ENCODE measurements at places on chromosomes 12 and 14.

DNA sequence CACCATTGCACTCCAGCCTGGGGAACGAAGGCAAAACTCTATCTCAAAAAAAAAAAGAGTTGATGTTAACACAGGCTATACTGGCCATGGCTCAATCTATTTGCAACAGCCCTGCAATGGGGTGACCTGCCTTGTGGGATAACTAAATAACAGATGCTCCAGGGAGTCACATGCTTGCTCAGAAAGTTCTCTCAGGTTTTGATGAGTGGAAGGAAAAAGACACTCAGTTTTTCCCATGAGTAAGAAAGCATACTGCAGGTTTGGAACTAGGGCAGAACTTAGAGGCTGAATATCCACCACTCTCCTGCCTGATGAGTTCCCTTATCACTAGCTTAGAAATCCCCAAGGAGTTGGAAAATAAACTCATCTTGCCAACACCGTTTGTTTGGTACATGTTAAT, 16.9 kb downstream of the WSB2 start:
- DNase-seq, result no peak

DNA sequence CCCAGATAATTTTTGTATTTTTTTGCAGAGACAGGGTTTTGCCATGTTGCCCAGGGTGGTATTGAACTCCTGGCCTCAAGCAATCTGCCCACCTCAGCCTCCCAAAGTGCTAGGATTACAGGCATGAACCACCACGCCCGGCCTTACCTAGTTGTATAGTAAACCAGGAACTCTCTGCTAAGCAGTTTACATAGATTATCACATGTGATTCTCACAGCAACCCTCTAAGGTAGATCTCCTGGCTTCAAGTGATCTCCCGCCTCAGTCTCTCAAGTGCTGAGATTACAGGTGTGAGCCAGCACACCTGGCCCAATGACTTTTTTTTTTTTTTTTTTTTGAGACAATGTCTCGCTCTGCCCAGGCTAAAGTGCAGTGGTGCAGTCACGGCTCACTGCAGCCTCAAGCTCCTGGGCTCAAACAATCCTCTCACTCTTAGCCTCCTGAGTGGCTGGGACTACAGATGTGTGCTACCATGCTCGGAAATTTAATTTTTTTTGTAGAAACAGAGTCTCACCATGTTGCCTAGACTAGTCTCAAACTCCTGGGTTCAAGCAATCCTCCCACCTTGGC, 26.0 kb upstream of the ATP2A2 start:
- DNase-seq, result no peak

GRCh38 chr12:66279123-66279712, 23.1 kb upstream of the HELB start:
- DNase-seq, result no peak

DNA sequence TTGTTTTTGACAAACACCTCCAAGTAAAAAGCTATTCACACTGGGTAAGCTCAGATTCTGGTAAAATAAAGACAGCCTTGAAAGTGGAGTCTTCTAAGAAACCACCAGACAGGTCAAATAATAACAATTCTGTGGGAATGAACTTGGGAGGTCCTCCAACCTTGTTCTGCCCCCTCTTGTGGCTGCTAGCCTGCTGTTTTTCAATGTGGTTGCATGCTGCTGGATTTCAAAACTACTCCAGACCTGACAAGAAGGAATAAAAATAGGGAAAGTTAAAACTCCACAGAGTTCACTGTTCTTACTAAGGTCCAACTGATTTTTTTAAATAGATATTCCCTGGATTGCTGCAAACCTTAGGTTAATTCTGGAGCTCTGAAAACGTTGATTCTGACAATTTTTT, 32.2 kb upstream of the RIN3 start:
- DNase-seq, result no peak

- DNase-seq, result no peak
Observed at GRCh38 chr14:46661728-46662127, 10.1 kb upstream of the RPL10L start.

GRCh38 chr12:117854339-117855012, 114.3 kb downstream of the KSR2 start:
- DNase-seq, result no peak

DNA sequence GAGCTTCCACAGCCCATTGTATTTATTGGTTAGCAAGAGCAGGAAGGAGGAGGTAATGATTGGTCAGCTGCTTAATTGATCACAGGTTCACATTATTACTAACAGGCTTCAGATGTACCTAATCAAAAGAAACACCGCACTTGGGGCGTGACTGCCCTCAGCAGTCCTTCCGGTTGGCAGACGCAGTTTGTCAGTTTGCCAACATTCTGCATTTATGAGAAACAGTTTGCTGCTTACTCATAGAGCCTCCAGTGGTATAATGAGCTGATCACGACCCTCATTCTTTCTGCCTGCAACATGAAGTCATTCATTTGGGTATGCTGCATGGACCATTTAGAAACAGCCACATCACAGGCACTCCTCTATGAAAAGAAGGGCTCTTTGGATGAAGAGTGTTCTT, 42.5 kb upstream of the PPM1H start:
- no peak for DNase-seq

DNA sequence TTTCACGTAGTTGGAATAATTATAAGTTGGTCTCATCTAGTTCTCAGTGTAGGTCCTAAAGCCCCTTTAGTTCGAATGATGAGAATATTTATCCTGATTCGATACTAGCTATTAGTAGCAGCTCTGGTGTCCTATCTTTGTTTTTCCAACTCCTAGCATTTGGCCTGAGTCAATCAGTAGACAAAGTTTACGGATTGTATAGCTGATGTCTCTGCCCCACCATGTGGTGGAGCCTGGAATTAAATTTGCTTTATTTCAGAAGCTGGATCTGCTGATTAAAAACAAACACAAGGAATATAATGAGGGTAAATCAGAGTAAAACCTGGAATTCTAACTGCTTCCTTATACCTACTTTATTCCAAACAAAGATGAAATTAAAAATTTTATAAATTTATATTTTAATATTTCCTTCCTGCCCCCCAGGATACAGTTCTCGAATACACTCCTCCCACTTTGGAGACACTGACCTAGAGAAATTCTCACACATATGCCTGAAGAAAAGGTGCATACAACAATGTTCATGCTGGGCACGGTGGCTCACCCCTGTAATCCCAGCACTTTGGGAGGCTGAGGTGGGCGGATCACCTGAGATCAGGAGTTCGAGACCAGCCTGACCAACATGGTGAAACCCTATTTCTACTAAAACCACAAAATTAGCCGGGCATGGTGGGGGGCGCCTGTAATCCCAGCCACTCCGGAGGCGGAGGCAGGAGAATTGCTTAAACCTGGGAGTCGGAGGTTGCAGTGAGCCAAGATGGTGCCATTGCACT, 7.6 kb upstream of the BRMS1L start:
- DNase-seq, result no peak

DNA sequence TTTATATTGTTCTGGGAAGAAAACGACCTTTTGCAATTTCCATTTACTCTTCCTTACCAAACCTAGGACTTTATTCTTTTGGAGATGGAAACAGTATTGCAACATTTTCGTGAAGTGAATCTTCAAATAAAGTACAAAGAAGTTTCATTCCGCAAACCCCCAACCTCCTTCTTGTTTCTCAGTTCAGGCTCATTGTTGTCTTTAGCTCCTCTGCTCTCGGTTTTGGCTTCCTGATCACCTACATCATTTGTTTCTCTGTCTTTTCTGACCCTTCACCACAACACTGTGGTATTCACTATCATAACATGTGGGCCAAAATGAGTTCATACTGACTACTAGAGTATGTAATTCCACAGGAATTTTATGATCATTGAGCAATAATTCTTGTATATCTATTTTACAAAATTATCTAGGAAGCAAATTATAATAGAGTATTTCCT, 266.8 kb downstream of the ADAMTS20 start:
- DNase-seq, result no peak

GRCh38 chr14:26174395-26174794, 423.4 kb downstream of the NOVA1 start:
- DNase-seq, result no peak

- DNase-seq, result no peak
Observed at GRCh38 chr12:2856051-2856450, 788 bp downstream of the TEX52 start.

DNA sequence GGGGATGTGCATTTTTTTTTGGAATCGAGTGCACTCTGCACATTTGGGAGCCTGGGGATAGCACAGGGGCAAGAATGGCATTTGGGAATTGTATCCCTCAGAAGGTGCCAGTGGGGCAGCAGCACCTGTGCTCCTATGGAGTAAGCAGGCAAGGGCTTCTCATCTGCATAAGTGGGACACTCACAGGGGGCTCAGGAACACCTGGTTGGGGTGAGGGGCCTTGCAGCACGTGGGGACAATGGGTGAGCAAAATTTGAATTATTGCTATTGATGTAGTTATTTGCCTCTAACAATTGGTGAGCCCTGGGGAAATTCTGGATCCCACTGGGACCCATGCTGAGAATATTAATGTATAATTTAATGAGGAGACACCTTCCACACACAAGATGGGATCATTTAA, 274.2 kb downstream of the TTC6 start:
- no peak for DNase-seq

DNA sequence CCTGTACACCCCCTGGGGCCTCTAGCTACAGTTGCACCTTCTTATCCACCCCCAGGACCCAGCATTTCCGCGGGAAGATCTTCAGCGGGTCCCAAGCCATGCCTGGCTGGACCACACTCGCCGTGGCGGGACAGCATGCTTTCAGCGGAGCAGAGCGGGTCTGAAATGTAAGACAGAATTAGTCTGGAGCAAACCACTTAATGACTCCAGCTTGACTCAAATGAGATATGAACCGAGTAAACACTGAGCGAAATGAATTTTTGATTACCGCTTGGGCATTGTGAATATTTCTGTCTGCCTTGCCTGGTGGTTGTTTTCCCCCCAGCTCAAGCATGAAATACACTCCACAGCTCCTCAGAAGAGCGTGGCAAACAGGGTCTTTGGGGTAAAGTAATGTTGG, 60.8 kb downstream of the SLC24A4 start:
- no peak for DNase-seq

DNA sequence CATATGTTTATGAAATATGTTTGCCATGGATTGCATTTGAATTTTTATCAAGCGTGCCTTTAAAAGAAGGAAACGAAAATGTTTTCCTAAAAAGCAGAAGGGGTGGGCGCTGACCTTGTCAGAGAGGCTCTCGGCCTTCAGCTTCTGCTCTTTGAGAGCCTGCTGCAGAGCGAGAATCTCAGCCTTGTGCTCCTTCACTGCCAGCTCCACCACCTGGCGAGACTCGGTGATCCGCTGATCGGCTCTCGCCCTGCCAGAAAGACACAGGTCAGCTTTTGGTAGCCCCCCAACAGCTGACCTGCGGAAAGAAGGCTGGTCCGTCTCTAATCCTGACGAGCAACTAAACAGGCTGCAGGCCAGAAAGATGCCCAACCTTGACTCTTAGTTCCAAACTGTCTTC, 62.4 kb downstream of the PRKAB1 start:
- no peak for DNase-seq

- no peak for DNase-seq
Observed at GRCh38 chr14:82626156-82627066, 1092.8 kb upstream of the SEL1L start.

GRCh38 chr12:80419644-80420043, 24.4 kb upstream of the PTPRQ start:
- DNase-seq, result no peak

GRCh38 chr14:62381311-62382070, 619.3 kb downstream of the SNAPC1 start:
- DNase-seq, result no peak

- DNase-seq, result no peak
Observed at GRCh38 chr14:81272317-81272716, 51.6 kb upstream of the GTF2A1 start.

GRCh38 chr14:20343862-20344220, 406 bp downstream of the PARP2 start:
- DNase-seq, result no peak

DNA sequence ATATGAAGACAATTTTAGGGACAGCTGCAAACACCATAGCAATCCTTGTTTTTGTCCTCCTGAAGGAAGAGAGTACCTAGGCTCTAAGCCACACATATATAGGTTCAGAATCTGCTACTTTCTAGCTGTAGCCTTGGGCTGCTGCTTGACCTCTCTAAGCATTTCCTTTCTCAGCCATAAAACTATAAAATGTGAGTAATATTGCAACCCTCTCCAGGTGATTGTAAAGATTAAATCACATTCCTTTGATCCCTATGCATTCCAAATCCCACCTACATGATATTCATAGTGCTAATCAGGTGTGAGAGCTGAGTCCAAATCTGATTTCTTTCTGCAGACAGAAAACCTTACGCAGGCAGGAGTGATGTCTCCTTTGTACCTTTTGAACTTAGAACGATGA, 913.5 kb downstream of the VRK1 start:
- no peak for DNase-seq

DNA sequence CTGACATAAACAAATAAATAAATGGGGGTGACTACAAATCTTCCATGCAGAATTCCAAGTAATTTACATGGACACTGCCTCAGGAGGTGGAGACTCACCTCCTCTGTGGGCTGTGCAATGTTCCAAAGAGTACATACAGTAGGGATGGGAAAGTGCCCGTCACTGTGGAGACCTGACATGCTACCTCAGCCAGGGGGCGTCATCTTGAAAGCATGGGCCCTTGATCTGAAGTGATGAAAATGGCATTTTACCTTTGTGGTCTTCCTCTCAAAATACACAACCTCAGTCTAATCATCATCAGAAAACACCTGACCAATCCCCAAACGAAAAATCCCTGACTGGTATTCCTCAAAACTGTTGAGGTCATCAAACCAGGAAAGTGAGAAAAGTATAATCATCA, 48.4 kb downstream of the ANAPC7 start:
- DNase-seq, result no peak

DNA sequence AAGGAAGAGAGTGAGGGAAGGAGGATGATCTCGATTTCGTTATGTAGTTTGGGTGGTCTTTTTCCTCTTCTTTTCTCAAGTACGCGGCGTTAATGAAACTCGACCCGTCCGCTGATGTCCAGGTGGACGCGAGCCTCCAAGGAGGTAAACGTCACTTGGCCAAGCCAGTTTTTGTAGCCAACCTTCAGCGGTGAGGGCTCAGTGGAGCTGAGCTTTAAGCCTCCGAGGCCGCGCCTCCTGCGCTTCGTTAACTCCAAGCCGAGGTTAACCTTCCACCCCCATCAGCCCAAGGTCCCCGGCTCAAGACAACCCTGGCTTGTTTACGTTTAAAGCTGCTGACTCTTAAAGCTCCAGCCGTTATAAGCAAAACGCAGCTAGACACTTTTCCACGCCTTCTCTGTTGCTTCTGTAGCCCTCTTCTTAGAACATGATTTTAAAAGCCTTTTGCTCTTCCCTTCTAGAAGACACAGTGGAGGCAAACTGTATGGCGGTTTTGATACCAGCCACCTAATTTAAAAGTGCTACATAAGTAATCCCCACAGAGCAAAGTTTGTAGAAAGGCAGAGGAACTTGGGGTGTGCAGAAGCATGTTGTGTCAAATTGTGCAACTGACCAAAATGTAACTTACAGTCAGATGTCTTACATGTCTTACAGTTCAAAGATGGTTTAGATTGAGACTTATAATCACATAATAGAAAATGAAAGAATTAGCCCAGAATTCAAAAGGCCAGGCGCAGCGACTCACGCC, 923 bp upstream of the ITPR2 start:
- DNase-seq, result peak; percentile 30

- DNase-seq, result no peak
Observed at GRCh38 chr12:47268501-47269454, 189.0 kb upstream of the AMIGO2 start.

Measured in lower leg skin (tissue), 4 donors.